ENCODE measurements at places on chromosomes 3 and 15.

- DNase-seq, result no peak
Measured at GRCh38 chr3:43369404-43370292, 83.3 kb downstream of the SNRK start.

DNA sequence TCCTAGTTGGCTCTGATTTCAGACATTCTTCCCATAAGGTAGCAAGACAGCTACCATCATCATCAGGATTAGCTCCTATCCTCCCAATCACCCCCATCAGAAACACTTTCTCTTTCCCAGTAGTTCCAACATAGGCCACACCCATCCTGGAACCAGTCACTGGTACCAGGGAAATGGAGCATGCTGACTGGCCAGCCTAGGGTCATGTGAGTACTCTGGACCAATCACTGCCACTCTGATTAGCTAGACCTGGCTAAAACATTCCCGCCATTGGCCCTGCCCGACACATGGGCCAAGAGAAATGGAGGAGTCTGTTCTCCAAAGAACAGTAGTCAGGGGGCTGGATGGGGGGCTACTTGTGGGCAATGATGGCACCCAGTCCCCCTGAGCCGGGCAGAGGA is 12.4 kb downstream of the EFCC1 start:
- no peak for DNase-seq

- DNase-seq, result no peak
Measured at GRCh38 chr15:98514034-98514622, 134.2 kb upstream of the IGF1R start.

DNA sequence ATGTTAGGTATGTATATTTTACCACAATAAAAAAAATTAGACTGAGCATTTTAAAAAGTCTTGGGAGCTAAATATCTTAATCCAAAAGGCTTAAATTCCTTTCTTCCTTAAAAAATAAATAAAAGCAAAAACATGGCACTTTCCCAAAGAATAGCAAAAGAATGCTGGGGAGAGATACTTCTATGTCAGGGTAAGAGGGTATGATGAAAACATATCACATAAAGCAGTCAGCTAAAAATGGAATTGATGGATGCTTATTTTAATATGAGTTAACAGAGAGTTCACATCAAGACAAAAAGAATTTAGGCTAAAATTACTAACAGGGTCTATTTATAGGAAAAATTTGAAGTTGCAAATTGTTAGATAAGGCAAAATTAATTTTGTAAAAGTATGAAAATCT is 141.0 kb downstream of the MYLK start:
- no peak for DNase-seq

GRCh38 chr15:85622221-85622831 is 172.4 kb downstream of the KLHL25 start:
- no peak for DNase-seq

- DNase-seq, result no peak
Measured at GRCh38 chr15:100926971-100927756, 8.0 kb downstream of the LRRK1 start.

All from mucosa of gallbladder (tissue), 1 donor.